ENCODE measurements at places on chromosomes 7 and 10.

DNA sequence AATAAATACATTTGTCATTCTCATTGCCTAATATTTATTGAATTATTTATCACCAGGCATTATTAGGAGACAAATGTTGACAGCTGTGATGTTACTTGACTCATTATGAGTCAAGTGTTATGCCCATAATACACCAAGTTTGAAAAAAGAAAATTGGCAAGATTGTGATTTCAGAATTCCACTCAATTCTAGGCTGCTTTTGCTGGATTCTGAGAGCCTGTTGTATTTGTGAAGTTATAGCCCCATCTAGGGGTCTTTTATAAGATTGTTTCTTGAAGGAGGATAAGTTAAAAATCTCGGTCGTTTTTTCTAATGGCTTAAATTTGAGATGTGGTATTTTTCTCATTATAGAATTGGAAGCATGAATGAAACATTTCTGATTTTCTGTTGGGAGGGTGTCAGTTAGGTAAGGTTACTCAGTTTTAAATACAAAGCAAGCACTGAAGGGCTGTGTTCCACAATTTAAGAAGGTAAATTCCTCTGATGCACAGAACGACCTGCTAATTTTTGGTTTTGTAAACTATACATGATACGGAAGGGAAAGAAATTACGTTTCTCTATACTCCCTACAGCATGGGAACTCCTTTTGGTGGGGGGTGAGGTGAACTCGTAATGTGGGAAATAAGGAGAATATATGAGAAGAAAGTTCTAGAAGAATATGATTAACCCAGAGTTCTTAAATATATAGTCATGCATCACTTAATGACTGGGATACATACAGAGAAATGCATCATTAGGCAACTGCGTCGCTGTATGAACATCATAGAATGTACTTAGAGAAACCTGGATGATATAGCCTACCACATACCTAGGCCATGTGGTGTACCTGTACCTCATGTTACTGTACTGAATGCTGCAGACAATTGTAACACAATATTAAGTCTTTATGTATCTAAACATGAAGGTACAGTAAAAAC lies 2.6 kb downstream of the STK31 start:
- no peak for DNase-seq

DNA sequence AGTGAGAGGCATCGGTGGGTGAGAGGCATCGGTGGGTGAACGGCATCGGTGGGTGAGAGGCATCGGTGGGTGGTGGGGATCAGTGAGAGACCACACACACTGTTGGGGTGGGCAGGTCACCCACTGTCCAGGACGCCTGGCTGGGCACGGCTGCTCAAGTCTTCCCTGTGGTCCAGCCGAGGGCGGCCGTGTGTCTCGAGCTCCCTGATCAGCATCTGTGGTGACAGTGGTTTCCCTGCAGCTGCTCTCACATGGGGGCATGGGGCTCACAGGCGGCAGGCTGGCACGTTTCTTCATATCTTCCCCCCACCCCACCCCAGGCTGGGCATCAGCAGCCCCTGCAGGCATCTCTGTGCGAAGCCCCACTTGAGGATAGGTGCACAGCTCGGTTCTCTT lies 78.2 kb downstream of the NKX6-2 start:
- no peak for DNase-seq

DNA sequence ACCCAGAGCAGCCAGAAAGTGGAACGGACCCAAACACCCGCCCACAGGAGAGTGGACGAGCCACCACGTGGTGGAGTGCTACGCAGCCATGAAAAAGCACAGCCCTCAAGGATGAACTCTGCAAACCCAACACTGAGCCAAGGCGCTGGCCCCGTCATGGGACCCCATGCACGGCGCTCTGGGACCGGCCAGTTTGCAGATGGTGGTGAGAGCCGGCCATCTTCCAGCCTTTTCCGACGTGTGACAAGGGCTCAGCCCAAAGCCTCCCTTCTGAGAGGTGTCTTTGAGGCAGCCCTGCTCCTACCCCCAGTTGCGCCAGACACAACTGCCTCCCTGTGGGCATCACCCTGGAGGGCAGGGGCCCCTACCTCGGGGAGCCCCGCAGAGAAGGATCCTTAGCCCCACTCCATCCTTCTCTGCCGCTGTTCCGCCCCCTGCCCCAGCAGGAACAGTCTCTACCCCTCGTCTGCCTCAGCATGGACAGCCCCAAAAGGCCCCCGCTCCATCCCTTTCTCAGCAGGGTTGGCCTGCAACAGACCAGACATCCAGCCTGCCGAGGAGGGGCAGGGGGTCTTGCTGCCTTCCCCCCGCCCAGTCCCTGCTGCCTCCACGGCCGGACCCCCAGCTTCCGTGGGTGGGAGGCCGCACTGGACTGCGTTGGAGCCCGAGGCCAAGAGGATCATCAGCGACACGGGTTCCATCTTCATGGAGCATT lies 75.7 kb downstream of the MICALL2 start:
- no peak for DNase-seq

- DNase-seq = no peak
Observed at GRCh38 chr7:2785071-2785500, 59.0 kb downstream of the GNA12 start.

DNA sequence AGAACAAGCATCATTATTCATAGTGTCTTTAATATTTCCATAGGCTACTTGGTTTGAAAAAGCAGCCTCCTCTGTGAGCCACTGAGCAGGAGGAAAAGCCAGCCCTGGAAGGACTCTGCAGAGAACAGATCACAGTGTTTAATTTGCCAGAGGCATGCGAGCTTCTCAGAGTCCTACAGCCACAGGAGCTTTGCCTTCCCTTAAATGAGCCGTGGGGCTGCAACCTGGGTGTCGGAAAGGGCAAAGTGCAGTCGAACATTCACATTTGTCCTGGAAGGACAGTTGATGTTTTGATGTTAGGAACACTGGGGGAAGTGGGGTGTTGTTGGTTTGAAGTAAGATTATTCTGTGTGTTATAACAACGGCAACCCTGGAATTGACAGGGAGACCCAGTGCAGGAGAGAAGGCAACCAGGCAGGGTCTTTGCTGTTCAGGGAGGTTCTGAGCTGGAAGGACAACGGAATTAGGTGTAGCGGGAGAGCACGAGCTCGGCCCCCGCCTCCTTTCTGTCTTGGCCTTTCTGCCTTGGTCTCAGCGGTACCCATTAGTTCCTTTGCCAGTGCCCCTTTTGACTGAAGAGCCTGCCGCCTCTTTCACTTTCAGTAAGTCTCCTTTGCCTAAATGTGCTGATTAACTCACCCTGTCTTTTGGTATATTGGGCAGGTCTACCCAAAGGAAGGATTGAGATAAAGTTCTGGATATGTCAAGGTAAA lies 192.3 kb upstream of the PITRM1 start:
- no peak for DNase-seq

GRCh38 chr7:31720366-31720765 lies 33.4 kb downstream of the PPP1R17 start:
- DNase-seq = no peak

GRCh38 chr10:97736403-97736901 lies 476 bp upstream of the ZFYVE27 start:
- no peak for DNase-seq

DNA sequence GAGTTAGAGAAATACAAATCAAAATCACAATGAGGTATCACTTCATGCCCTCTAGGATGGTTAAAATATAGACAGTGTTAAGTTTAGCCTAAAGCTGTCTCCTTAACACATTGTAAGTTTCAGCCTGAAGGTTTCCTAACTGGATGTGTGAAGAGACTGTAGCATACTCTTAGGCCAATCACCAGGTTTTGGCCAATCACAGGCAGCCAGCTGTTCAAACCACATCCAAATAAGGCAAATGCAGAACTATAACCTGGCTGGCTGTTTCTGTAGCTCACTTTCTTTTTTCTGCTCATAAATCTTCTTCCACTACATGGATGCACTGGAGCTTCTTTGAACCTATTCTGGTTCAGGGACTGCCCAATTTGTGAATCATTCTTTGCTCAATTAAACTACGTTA lies 19.7 kb downstream of the ESYT2 start:
- DNase-seq = no peak

DNA sequence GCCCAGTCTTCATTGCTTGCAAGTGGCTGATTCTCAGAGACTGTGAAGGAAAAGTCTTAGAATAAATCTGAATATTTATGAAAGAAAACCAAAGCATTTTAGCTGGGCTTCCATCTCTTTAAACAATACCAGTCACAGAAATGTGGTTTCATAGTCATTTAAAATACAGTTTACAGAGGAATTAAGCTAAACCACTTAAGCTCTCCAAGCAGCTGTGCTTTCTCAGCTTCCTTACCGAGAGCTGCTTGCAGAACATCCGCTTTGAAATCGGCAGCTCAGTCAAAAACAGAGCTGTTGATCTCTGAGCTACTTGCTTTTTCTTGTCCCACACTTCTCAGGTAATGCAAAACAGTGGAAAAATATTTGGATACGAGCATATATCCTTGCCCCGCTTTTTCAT lies 134.5 kb downstream of the DYNC1I1 start:
- DNase-seq = no peak

DNA sequence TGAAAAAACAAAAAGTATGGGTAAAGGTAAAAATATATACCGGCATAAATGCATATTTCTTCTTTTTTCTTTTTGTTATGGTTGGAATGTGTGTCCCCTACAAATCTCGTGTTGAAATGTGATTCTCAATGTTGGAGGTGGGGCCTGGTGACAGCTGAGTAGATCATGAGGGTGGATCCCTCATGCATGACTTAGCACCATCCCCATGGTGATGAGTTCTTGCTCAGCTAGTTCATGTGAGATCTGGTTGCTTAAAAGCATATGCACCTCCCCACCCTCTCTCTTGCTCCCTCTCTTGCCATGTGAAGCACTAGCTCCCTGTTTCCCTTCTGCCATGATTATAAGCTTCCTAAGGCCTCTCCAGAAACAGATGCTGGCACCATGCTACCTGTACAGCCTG lies 93.3 kb downstream of the HYCC1 start:
- DNase-seq = no peak

GRCh38 chr10:112475575-112476218 lies 28.7 kb downstream of the VTI1A start:
- no peak for DNase-seq

DNA sequence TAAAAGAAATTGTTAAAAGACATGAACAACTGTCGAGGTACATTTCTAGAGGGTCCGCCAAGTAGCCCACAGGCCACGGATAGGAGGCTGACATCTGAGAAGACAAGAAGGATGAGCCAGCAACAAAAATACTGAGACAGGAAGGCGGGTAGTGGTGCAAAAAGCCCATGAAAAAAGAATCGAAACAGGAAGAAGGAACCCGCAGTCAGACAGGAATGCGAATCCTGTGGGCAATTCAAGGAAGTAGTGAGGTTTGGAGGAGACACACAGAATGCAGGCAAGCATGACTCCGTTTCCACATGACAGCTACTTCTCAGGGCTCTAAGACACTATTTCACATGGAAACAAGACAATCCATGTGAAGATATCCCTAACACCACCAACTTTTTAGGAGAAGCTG lies 125.2 kb downstream of the DOCK4 start:
- DNase-seq = no peak

DNA sequence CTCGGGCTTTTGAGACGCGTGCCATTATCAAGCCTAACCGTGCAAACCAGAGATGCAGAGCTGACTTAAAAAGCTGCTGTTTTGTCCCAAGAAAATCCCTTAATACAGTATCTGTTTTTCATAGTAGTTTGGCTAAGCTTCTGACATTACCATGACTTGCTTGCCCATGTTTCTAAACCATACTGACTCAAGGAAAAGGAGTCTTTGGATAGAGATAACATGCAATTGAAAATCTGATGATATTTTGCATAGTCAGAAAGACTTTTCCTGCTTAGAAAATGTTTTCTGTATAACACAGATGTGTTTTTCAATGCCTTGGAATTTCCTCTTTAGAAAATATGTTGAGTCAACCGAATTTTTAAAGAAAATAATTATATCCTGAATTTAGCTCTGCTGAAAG lies 21.5 kb upstream of the AKR1E2 start:
- DNase-seq = no peak

- DNase-seq = no peak
Observed at GRCh38 chr10:89879121-89879520, 177.7 kb downstream of the KIF20B start.

GRCh38 chr10:110652475-110653118 lies 8.5 kb downstream of the RBM20 start:
- no peak for DNase-seq

DNA sequence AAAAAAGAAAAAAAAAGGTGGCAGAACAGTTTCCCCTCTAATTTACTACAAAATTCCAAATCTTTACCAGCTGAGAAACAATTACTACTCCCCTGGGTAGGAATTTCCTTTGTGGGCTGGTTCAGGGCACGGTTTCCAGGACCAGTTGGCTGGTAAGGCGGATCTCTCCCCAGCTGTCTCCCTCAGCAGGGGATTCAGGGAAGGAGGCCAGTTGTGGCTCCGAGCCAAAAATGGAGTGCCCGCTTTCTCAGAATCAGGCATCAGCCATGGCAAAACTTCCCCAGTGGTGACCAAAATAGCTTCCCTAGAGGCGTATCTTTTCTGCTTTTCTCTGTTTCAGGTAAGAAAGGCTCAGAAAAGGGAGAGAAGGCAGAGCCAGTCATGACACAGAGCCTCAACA lies 91.2 kb downstream of the ZNF22 start:
- DNase-seq = no peak

DNA sequence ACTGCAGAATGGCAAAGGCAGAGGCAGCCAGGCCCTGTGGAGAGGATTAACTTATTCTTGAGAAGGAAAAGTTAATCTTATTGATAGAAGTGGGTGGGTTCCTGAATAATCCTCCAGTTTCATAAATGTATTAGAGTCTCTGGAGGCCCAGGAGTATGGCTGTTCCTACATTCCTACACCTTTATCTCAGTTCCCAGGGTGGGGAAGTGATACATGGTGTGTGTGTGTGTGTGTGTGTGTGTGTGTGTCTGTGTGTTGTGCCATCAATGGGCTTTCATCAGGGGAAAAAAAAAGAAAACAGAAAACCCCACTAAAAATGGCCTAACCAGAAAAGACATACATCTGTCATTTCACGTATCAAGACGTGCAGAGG lies 22.0 kb upstream of the GSDME start:
- DNase-seq = no peak

DNA sequence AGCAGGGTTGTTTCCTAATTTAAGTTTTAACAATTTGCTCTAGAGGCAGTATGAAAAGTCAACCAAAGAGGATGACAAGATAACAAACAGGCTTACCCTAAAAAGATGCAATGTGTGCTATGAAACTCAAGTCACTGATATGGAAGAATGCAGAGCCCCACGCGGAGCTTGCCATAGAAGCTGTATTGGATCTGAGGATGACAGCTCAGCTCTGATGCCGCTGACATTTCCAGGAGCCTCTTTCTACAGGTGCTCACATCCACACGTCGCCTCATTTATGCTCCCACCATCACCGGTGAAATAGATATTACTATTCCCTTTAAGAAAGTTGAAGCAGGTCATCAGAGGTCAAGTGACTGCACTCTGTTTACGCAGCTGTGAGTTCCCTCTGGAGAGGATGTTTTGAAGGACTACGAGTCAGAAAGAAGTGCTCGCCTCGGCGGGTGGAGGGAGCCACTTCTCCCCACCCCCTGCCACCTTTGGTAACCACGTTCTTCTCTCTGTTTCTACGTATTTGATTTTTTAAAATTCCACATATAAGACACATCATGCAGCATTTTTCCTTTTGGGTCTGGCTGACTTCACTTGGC lies 275.4 kb downstream of the GLRX3 start:
- no peak for DNase-seq

- DNase-seq = no peak
Observed at GRCh38 chr7:128800567-128800966, 8.8 kb downstream of the CCDC136 start.

- DNase-seq = no peak
Observed at GRCh38 chr7:7868572-7868899, 100.1 kb upstream of the GLCCI1 start.
